LHCN-M2 (cell line): ENCODE measurements at places on chromosomes 2 and 18. TPM values are rescaled to one million over a fixed set of nuclear protein-coding genes. Genes with fewer than 3 reads are reported as not detected.

SLC11A1 gene
- 0.11 and 0.13 TPM in 2 replicates for total RNA-seq

KYNU gene
- total RNA-seq = 0.51 and 1.5 TPM in 2 replicates

NDC80 gene
- 64.1 and 90.8 TPM in 2 replicates for total RNA-seq

RUFY4 gene
- total RNA-seq = not detected in 2 replicates

TDRD15 gene
- not detected in 2 replicates for total RNA-seq
